ENCODE measurements at places on chromosomes 6 and 20.

- DNase-seq = no peak
Observed at GRCh38 chr20:60046011-60046413, 87.8 kb downstream of the CDH26 start.

GRCh38 chr6:38184585-38185080 lies 365.1 kb downstream of the ZFAND3 start:
- DNase-seq = no peak

DNA sequence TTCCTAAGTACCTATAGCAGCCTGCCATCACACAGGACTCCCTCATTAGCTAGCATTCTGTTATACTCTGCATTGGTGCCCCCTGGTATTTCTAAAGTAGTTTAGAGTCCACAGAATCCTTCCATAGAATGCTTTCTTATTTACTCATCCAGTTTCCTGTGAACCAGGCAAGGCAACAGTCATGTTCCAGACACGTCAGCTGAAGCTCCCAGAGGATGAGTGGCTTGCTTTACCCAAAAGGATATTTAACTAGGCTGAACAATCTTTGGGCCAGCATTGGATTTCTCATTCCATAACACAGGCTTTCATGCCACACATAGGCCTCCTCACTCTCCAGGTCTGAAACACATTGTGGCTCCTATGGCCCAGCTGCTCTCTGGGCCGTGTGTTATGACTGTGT lies 203.8 kb upstream of the MAP3K7 start:
- DNase-seq = no peak

GRCh38 chr6:5279891-5280338 lies 18.6 kb downstream of the FARS2 start:
- no peak for DNase-seq

- DNase-seq = no peak
Observed at GRCh38 chr6:3585320-3585935, 128.6 kb upstream of the SLC22A23 start.

GRCh38 chr6:50826803-50827202 lies 8.1 kb downstream of the TFAP2B start:
- DNase-seq = no peak
